ENCODE measurements at places on chromosomes 11 and 22. TPM values are rescaled to one million over a fixed set of nuclear protein-coding genes. Genes with fewer than 3 reads are reported as not detected.

Gene BAIAP2L2
- 9.5 TPM for total RNA-seq

Gene PATE2
- not detected for total RNA-seq

Gene SORL1
- 43.6 TPM for total RNA-seq

Gene HTR3A
- not detected for total RNA-seq

Gene OPCML
- not detected for total RNA-seq

Data from HT-29 (cell line).